ENCODE measurements at places on chromosomes 16 and 17. TPM values are rescaled to one million over a fixed set of nuclear protein-coding genes. Genes with fewer than 3 reads are reported as not detected.

The P2RX5 gene
- 0.45 TPM for polyA plus RNA-seq

The SNX20 gene
- polyA plus RNA-seq = 3.8 TPM

The ETV4 gene
- 0.16 TPM for polyA plus RNA-seq

The ARL2BP gene
- 35.5 TPM for polyA plus RNA-seq

The CHST5 gene
- not detected for polyA plus RNA-seq

The MSI2 gene
- polyA plus RNA-seq = 7.4 TPM

All from adipose tissue (tissue), 3 donors.